Suppressor macrophage treated with lipopolysaccharide for 1 hour (primary cell): ENCODE measurements at places on chromosomes 13 and 19.

DNA sequence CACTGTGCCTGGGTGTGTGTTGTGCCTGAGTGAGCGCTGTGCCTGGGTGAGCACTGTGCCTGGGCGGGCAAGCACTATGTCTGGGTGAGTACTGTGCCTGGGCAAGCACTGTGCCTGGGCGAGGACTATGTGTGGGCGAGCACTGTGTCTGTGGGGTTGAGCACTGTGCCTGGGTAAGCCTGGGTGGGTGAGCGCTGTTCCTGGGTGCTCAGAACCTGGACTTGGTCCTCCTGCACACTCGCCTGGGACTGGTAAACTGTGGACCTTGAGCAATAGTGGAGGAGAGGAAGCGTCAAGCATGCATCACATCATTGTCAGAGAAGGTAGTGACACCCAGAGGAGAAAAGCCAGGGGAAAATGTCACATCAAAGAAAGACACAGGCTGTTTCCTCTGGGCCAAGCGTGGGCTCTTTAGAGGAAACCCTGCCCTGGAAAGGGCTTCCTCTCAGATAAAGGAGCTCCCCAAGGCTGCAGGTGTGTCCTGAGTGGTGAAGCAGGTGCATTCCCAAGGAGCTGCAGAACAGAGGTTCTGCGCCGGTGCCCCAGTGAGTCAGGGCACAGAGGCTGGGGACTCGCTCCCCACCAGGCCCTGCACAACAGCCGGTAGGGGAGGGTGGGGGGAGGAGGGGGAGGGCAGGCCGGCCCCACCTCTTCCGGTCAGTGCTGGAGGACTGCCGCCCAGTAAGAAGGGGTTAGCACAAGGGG is 141.2 kb downstream of the TEX29 start:
- no peak for DNase-seq

DNA sequence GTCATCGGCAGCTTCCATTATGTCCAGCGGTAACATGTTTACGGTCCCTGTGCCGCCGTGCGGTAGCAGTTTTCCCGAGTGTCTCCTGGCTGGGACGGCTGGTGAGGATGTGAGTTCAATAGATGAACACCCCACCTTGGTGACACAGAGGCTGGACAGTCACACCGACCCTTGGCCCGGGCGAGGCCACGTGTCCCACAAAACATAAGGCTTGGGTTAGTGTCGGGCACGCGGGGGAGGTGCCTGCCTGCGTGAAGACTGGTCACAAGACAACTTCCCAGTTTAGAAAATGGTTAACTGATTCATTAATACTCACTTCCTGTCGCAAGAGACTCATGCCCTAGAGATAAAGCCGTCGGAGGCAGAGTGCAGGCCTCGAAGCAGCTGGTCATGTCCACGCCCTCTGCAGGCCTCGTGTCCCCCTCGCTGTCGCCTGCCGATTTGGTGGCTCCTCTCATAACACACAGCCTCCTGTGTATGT is 17.2 kb downstream of the RASA3 start:
- peak; percentile 93 for DNase-seq

GRCh38 chr19:21098291-21098690 is 16.3 kb downstream of the ZNF714 start:
- no peak for DNase-seq

- DNase-seq = no peak
These were observed 15.2 kb upstream of the ERCC5 start for GRCh38 chr13:102830646-102831045.

DNA sequence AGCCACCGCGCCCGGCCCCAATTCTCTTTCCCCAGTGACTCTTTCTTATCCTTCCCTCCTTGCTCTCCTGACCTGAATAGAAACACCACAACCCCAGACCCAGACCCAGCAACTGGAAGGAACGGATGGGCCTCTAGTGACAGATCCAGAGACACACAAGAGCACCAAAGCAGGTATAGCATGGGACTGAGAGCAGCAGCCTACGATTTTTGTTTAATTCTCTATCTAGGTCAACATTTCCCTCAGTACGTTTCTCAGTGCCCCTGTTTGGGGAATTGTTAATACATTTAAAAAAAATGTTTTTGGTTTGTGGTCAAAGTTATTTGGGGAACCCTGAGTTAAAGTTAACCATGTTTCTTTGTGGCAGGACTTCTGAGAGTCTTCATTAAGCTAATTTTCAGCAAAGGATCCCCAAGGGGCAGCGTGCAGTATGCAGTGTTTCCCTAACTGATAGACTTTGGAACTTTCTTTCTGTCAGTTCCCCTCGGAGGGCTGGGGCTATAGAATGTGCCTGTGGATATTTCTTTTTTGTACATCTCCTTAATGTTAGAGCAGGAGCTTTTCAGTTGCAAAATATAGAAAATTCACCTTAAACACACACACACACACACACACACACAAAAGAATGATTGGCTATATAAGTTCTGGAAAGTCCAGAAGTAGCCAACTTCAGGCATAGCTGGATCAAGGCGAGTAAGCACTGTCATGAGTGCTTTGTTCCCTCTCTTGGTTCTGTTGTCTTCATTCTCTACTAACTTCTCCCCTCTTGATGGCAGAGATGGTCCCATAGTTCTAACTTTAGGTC is 6.3 kb downstream of the FXYD5 start:
- DNase-seq = no peak

GRCh38 chr19:3830621-3831589 is 37.9 kb downstream of the ZFR2 start:
- DNase-seq = no peak

- peak; percentile 96 for DNase-seq
These were observed 10.2 kb upstream of the JSRP1 start for GRCh38 chr19:2266183-2266993.

GRCh38 chr13:36736119-36736726 is 62.4 kb downstream of the SERTM1 start:
- peak; percentile 86 for DNase-seq

- no peak for DNase-seq
These were observed 435.4 kb upstream of the TSHZ3 start for GRCh38 chr19:31784671-31785101.

GRCh38 chr13:46951516-46951915 is 54.7 kb upstream of the HTR2A start:
- DNase-seq = no peak

DNA sequence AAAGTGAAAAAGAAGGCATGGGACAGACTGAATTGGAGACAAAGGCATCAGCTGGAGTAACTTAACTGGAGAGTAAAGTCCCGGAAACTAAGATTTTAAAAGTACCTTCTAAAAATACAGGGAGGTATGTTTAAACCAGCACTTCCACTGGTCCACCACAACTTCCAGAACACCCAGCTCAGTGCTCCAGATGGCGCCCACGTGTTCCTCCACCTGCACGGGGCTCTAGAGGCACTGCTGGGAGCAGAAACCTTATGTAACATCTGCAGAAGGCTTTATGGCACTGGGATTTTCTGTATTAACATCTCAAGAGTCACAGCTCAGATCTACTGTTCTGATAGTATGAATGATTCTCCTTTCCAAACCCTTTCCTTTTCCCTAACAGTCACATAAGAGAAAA is 252.1 kb downstream of the DCLK1 start:
- no peak for DNase-seq

DNA sequence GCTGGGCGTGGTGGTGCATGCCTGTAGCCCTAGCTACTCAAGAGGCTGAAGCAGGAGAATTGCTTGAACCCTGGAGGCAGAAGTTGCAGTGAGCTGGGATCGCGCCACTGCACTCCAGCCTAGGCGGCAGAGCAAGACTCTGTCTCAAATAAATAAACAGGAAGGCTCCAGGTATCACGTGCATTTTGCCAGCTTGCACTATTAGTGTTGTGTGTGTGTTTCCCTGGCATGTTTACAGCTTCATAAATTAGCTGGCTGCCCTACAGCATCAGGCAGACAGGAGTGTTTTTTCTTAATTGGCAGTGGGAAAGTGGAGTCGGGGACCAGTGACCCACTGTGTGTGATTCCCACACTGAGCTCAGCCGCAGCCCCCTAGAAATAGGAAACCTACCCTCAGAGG is 32.6 kb downstream of the SHISA2 start:
- DNase-seq = no peak

DNA sequence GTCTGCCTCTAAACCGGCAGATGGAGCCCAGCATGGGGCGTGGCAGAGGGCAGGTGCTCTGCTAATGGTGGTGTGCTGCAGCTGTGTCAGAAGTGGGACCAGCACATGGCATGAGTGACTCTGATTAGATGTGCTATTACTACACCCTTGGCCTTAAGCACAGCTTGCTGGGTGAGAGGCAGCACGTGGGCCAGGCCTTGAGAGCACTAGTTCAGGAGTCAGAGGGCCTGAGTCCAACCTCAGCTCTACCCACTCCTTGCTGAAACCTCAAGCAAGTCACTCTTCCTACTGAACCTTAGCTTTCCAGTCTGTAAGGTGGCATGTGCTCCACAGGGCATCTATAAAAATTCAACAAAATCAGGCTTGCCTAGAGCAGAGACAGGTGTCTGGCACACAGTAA is 22.7 kb downstream of the AKT2 start:
- no peak for DNase-seq

DNA sequence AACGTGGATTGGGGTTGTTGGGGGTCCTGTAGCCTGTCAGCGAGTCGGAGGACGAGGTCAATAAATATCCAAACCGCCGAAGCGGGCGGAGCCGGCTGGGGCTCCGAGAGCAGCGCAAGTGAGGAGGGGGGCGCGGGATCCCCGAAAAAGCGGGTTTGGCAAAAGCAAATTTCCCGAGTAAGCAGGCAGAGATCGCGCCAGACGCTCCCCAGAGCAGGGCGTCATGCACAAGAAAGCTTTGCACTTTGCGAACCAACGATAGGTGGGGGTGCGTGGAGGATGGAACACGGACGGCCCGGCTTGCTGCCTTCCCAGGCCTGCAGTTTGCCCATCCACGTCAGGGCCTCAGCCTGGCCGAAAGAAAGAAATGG is 754 bp upstream of the SIX5 start:
- DNase-seq = peak; percentile 44

GRCh38 chr19:36408101-36408500 is 10.3 kb downstream of the ZFP82 start:
- DNase-seq = no peak

DNA sequence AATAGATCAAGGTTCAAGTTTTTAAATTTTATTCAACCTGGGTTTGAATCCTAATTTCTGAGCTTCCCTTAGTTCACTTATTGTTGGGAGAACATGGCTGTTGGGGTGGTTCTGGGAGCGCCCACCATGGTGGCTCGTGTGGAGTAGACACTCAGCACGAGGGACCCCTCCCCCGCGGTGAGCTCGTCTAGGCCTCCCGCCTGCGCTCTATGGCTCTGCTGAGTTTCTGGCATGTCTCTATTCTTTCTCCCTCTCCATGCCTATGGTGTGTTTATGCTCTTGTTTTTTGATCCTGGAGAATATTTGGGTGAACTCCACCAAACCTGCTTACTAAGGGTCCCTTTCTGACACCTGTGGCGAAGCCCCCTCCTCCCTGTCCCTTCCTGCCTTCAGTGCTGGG is 1.6 kb upstream of the EPN1 start:
- DNase-seq = no peak

DNA sequence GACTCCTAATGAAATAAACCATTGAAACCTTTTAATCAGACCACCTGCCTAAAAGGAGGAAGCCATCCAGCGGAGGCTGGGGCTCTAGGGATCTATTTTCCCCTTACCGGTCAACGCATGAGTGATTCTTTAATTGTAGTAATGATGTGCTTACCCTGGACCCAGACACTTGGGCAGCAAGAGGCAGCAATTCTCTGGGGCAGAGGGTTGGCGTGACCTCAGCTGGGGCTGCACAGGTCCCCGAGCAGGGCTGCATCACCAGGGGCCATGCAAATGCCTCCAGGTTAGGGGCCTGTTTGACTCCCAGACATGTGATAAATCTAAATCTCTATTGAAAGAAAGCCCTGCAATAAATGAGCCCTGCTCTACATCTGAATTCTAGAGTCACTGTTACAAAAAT is 194.2 kb upstream of the TSHZ3 start:
- DNase-seq = no peak

DNA sequence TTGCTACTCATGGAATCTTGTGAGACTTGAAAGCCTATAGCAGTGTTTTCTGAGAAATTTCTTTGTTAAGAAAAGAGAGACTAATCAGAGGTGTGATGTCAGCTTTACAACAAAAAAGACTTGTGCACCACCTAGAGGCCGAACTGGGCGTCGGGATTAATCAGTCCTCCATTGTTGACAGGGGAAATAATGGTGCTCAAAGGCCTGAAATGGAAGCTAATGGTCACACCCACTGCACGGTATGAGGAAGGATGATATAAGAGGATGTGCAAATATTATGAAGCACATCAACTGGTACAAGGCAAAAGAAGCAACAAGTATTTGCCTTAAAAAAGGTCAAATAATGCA is 480.2 kb upstream of the MIR17HG start:
- peak; percentile 88 for DNase-seq

DNA sequence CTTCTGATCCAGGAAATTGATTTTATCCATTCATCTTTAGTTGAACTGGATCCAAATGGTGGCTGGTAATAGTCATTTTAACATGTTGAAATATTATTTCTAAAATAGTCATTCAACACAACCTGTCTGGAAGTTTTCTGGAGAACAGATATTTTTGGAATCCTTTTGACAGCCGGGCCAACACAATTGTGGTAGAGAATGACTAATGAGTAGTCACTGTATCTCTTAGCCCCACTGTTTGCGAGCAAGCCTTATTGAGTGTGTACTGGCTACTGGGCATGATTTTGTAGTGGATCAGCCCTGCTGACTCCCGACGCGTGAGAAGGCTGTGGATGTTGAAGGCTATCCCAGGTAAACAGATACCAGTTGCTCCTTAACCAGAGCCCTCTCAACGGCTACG is 383.4 kb downstream of the ZNF536 start:
- DNase-seq = no peak

DNA sequence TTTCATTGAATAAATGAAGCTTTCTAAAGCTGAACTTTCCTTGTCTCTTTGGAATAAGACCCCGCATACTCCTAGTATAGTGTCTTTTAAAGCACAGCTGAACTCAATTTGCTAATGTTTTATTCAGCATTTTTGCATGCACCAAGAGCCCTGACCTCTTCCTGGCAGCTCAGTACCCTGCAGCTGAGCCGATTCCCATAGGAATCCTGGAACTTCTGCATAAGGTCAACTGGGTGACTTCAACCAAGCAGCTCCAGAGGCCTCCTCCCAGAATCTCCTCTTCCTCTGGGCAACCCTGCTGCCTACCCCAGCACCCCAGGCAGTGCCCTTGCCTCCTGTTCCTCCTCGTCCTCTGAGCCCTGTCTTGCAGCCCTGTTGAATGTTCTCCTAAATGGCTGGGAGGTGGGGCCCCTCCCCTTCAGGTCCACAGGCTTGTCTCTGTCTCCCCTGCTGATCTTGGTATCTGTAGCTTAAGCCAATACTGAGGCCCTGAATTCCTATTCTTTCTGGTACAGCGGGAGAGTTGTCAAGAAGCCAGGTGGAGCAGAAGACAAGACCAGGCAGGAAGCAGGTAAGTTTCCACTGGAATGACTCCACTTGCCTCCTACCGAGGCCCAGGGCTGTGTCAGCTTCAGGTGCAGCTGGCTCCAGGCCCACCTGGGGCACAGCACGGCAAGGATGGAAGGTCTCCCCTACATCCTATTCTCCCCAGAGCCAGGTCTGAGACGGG is 23.6 kb upstream of the CCDC124 start:
- DNase-seq = no peak

- peak; percentile 66 for DNase-seq
These were observed 129.0 kb upstream of the SPRY2 start for GRCh38 chr13:80469853-80470381.
